T-cell (primary cell): ENCODE measurements at places on chromosomes 7 and 10. TPM values are rescaled to one million over a fixed set of nuclear protein-coding genes. Genes with fewer than 3 reads are reported as not detected.

Gene HDAC9
- total RNA-seq, result 6.7 TPM

Gene ADAM12
- total RNA-seq, result 0.85 TPM

Gene GJD4
- total RNA-seq, result not detected

Gene ITGB8
- total RNA-seq, result 0.16 TPM

Gene ENTPD1
- 1.9 TPM for total RNA-seq

Gene GIMAP7
- total RNA-seq, result 76.8 TPM

Gene TEX47
- total RNA-seq, result not detected

Gene CLRN3
- not detected for total RNA-seq

Gene TBX20
- not detected for total RNA-seq

Gene LDB3
- 0.12 TPM for total RNA-seq
